Liver (tissue), 10 donors: ENCODE measurements at places on chromosomes 12 and 14.

DNA sequence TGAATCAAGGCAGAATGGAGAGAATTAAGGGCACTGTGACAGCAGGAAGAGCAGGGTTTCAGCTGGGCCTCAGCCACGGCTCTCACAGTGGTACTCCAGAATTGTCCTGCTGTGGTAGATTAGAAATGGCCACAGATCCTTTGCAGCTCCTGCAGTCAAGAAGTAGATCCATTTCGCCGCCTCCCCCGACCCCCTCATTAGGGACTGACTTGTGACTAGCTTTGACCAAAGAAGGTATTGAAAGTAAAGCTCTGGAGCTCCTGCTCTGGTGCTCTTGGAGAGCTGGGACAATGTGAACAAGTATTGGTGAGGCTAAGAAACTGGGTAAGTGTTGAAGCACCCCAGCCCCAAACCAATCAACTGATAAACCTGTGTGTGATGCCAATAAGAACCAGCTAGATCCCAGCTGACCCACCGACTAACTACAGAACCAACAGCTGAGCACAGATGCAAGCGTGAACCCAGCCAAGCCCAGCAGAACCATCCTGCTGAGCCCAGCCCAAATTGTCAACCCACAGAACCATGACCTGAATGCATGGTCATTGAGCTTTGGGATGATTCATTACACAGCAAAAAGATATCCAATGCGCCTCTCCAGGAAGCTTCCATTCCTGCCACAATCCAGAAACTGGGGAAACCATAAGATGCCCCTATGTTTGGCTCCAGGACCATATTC is 50.7 kb downstream of the JAG2 start:
- no peak for DNase-seq

- DNase-seq, result no peak
These were observed 175.0 kb downstream of the KIF21A start for GRCh38 chr12:39267886-39268285.

DNA sequence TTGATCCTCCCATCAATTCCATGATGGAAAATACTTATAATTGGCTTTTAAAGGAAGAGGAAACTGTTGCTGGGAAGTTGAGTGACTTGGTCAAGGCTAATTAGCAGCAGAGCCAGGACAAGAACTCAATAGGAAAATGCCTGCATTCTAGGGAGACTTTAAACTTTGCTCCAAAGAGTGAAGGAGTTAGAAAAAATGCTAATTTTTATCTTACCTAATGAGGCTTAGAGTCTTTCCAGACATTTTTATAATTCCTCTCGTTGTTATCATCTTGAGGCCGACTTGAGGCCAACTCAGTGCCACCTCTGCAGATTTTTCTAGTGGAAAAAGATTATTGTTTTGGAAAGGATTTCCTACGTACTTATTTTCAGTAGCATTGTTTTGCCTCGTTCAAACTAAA is 344.6 kb downstream of the ETNK1 start:
- no peak for DNase-seq

DNA sequence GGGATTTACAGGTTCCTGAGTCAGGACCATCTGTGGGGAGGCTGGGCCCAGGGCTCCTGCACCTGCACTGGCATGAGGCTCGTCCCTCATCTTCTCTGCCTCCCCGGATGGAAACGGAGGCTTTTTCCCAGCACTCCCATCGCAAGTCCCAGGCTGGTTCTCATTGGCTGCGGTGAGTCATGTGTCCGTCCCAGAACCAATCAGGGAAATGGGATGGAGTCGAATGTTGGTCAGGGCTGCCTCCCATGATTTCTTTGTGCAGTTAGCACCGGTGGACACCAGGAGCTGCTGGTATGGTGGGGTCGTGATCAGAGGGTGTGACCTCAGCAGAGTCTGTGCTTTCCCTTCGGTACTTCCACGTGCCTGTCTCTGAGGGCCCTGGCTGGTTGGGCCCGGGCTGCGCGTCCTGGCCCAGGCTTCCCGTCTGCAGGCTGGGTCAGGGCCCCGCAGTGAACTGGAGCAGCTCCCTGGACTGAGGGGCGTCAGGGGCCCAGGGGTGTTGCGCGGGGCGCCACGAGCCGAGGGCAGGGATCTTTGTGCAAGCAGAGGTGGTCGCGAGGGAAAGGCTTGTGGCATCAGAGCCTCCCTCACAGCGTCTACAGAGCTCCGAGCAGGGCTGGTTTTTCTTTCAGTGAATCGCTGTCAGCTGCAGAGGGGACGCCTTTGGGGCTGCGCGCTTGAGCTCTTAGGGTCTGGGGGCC is 168.1 kb downstream of the ADGRD1 start:
- no peak for DNase-seq

DNA sequence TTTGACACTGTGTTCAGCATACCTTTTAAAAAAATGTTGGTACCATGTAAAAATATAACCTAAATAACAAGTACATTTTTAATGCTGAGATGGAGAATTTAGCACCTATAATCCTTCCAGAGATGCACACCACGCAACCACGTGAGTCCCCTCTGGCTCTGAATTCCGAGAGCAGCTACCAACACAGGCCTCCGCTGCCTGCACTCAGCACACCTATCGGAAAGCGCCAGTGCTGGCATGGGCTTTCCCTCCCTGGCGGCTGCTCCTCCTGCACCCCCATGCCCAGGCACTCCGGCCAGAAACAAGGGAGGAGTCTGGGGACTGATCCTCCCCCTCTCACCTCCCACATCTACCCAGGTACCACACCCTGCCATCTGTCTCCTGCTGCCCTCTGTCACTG is 47.0 kb downstream of the ITPK1 start:
- DNase-seq, result no peak

DNA sequence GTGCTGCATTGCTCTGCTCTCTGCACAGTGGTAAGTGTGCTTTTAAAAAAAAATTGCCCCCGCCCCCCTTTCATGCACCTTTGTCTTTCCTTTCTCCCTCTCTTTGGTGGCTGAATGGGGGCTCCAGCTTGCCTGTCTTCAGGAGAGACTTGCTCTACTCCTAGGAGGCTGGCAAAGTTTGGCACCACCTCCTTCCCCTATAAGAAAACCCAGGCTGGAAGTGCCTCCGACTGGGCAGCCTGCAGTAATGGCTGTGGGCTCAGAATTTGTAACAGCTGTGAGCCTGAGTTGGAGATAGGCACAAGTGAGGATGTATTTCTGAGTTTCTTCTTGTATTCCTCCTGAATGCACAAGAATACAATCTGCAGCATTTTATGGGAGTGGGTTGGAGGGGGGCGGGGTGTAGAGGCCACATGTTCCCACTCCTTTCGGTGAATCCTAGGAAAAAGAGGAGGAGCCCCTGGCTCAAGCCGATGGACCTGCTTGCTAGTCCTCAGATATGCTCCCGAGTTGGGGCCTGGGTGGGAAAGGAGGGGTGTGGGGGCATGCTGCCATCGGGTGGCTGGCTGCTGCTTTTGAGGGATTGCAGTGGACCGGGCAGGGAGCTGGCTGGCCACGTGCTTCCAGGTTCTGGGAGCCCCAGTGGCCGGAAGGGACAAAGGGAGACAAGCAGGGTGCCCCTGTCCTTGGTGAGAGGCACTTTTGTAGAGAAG is 124.3 kb downstream of the TSPAN9 start:
- DNase-seq, result no peak
